Cardiac muscle cell (in vitro differentiated cells and primary cell): ENCODE measurements at places on chromosomes 5 and 9. TPM values are rescaled to one million over a fixed set of nuclear protein-coding genes. Genes with fewer than 3 reads are reported as not detected.

The PCDHAC2 gene
- total RNA-seq, result 42.2 and 47.8 TPM in 2 replicates

The F12 gene
- 3.4 and 4.6 TPM in 2 replicates for total RNA-seq

The FBP2 gene
- not detected in 2 replicates for total RNA-seq

The NTNG2 gene
- total RNA-seq, result 3.1 and 3.5 TPM in 2 replicates

The MRPL50 gene
- total RNA-seq, result 9.1 and 11.2 TPM in 2 replicates

The CRHBP gene
- 13.0 and 24.6 TPM in 2 replicates for total RNA-seq

The NSG2 gene
- total RNA-seq, result 0.57 TPM in 1 of 2 replicates, not detected in the other

The ELAVL2 gene
- total RNA-seq, result 4.1 and 11.2 TPM in 2 replicates

The CD274 gene
- 0.39 TPM in 1 of 2 replicates, not detected in the other for total RNA-seq

The TAF1L gene
- 0.09 TPM in 1 of 2 replicates, not detected in the other for total RNA-seq

The SIT1 gene
- total RNA-seq, result not detected in 2 replicates

The PDE6A gene
- total RNA-seq, result 0.21 TPM in 1 of 2 replicates, not detected in the other

The STRBP gene
- total RNA-seq, result 22.5 and 34.1 TPM in 2 replicates

The RUSC2 gene
- 18.7 and 25.3 TPM in 2 replicates for total RNA-seq

The GTF3C4 gene
- 10.7 and 12.9 TPM in 2 replicates for total RNA-seq

The FCN2 gene
- not detected in 2 replicates for total RNA-seq

The SCGB3A2 gene
- not detected in 2 replicates for total RNA-seq

The PCDHA9 gene
- 1.6 and 2.2 TPM in 2 replicates for total RNA-seq

The HAPLN1 gene
- total RNA-seq, result 11.9 and 14.3 TPM in 2 replicates

The FRMD3 gene
- 66.4 and 74.1 TPM in 2 replicates for total RNA-seq

The SV2C gene
- total RNA-seq, result 0.24 and 0.28 TPM in 2 replicates

The FAM153A gene
- total RNA-seq, result 3.7 and 12.6 TPM in 2 replicates

The SPATA31A6 gene
- not detected in 2 replicates for total RNA-seq

The GAS1 gene
- 18.2 and 22.6 TPM in 2 replicates for total RNA-seq

The BNC2 gene
- 0.54 and 3.2 TPM in 2 replicates for total RNA-seq

The PCDHGB6 gene
- total RNA-seq, result 28.7 and 48.6 TPM in 2 replicates

The INSYN2B gene
- 3.9 and 9.3 TPM in 2 replicates for total RNA-seq

The RFESD gene
- total RNA-seq, result 0.11 and 1.3 TPM in 2 replicates

The IL13 gene
- total RNA-seq, result not detected in 2 replicates

The OGN gene
- 0.11 TPM in 1 of 2 replicates, not detected in the other for total RNA-seq

The NIPBL gene
- total RNA-seq, result 15.9 and 43.9 TPM in 2 replicates

The ADAMTS13 gene
- 12.2 and 16.9 TPM in 2 replicates for total RNA-seq

The SLC9A3 gene
- 11.3 and 15.3 TPM in 2 replicates for total RNA-seq

The ESM1 gene
- 0.35 and 1.7 TPM in 2 replicates for total RNA-seq

The LRRC19 gene
- not detected in 2 replicates for total RNA-seq

The DRD1 gene
- 1.3 and 3.1 TPM in 2 replicates for total RNA-seq

The OCLN gene
- total RNA-seq, result 4.1 and 5.6 TPM in 2 replicates

The CDX1 gene
- not detected in 2 replicates for total RNA-seq

The PCDHGB2 gene
- total RNA-seq, result 2.7 and 3.0 TPM in 2 replicates

The CCL28 gene
- 0.07 TPM in 1 of 2 replicates, not detected in the other for total RNA-seq

The SPINK13 gene
- total RNA-seq, result not detected in 2 replicates

The FAM78A gene
- 39.6 and 42.6 TPM in 2 replicates for total RNA-seq

The PTPN3 gene
- total RNA-seq, result 2.1 and 2.2 TPM in 2 replicates

The AFAP1L1 gene
- total RNA-seq, result 30.5 and 39.3 TPM in 2 replicates

The CCDC192 gene
- not detected in 2 replicates for total RNA-seq

The KCNIP1 gene
- 0.09 TPM in 1 of 2 replicates, not detected in the other for total RNA-seq

The ZNF346 gene
- total RNA-seq, result 26.6 and 32.5 TPM in 2 replicates

The C5orf52 gene
- total RNA-seq, result not detected in 2 replicates

The SPACA9 gene
- total RNA-seq, result 4.8 and 6.4 TPM in 2 replicates

The FOXD4 gene
- 0.81 and 1.5 TPM in 2 replicates for total RNA-seq

The TLE1 gene
- 3.2 and 3.4 TPM in 2 replicates for total RNA-seq

The SH3RF2 gene
- total RNA-seq, result 27.9 and 43.1 TPM in 2 replicates

The KCNT1 gene
- 0.11 and 0.12 TPM in 2 replicates for total RNA-seq

The PTGES2 gene
- total RNA-seq, result 132 and 141 TPM in 2 replicates

The C9orf153 gene
- 0.74 and 1.0 TPM in 2 replicates for total RNA-seq

The RC3H2 gene
- 48.9 and 57.7 TPM in 2 replicates for total RNA-seq

The GLDC gene
- total RNA-seq, result 0.98 and 3.3 TPM in 2 replicates
